Progenitor cell of endocrine pancreas (in vitro differentiated cells): ENCODE measurements at places on chromosomes 4 and X. TPM values are rescaled to one million over a fixed set of nuclear protein-coding genes. Genes with fewer than 3 reads are reported as not detected.
A peak's percentile ranks its signal among the peaks of the same experiment; 100 is the strongest.

STBD1 gene
- 1.9 TPM in 2 replicates for total RNA-seq

ZNF280C gene
- 15.0 and 16.2 TPM in 2 replicates for total RNA-seq

HHIP gene
- total RNA-seq: 0.22 and 0.44 TPM in 2 replicates

HCCS gene
- 19.3 and 20.9 TPM in 2 replicates for total RNA-seq

DNA sequence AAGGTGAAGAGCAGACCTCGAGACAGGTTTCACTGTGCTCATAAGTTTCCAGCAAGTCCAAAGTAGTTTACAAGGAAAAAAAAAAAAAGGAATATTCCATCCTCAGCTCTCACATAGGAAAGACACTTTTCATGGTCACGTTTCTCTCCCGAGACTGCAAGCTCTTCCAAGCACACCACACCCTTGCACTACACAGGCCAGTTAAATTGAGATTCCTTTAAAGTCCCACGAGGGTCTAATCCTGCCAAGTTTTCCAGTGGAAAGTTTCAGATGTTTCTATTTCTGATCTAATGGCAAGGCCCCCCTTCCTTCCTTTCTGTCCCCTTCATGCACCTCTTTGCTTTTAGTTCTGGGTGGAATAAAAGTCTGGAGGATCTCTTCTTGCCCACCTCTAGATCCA is 67.9 kb upstream of the PCDH19 start:
- no peaks in the 10 kb centered on the region for H3K4me1 ChIP-seq
- no peaks in the 10 kb centered on the region for H3K27me3 ChIP-seq
- no peak overlapping the region for H3K27ac ChIP-seq
- DNase-seq: no peak
- H3K36me3 ChIP-seq: no peaks in the 10 kb centered on the region

GRCh38 chr4:69731847-69732246 is 28.6 kb downstream of the SULT1B1 start:
- no peak overlapping the region for H3K27ac ChIP-seq
- no peak for DNase-seq
- peaks cover 7% of the 10 kb centered on the region for H3K4me1 ChIP-seq
- no peaks in the 10 kb centered on the region for H3K27me3 ChIP-seq
- H3K4me3 ChIP-seq: no peak overlapping the region
- no peaks in the 10 kb centered on the region for H3K36me3 ChIP-seq

DNA sequence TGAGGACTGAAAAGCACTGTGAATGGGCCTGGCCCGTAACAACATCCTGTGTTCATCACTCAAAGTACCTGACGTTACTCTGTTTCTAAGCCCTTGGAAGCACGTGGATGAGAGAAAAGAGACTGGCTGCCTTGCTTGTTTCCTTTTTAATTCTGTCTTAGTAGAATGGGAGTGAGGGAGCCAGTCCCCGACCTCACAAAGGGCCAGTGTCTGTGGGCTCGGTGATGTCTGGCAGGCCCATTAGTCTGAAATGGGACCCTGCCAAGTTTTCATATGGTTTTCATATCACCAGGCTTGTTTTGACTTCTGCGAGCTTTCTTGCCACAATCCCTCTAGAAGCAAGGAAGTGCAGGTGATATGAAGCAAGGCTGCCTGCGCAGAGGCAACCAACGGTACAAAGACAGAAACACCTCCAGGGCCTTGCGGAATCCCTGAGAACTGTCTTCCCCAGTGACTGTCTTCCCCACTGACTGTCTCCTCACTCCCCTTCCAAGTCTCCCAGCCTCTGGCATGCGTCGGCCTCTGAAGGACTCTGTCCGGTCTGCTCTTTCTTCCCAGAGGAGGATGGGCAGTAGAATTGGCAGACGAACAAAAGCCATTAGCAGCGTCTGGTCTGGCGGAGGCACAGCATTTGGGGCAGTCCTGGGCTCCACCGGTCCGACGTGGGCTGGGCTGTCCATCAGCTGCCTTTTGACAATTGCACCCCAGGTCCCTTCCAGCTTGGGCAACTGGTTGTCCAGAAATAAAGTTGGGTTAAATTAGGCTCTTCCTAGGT is 20.2 kb upstream of the RASL11B start:
- no peak overlapping the region for H3K4me3 ChIP-seq
- H3K27me3 ChIP-seq: peaks cover 6% of the 10 kb centered on the region
- H3K36me3 ChIP-seq: no peaks in the 10 kb centered on the region
- H3K4me1 ChIP-seq: peaks cover 31% of the 10 kb centered on the region

GRCh38 chrX:386768-387575 is at the start of gene PPP2R3B:
Gene PPP2R3B (minus strand): TSS chrX:386907. CDS start chrX:386691, 216 bp downstream.
- no peaks in the 10 kb centered on the region for H3K36me3 ChIP-seq
- peak within 1 kb of the TSS; percentile 100 for H3K27ac ChIP-seq
- peak within 1 kb of the TSS; percentile 96 for H3K4me3 ChIP-seq
- peaks cover 2% of the 10 kb centered on the region for H3K4me1 ChIP-seq
- no peaks in the 10 kb centered on the region for H3K27me3 ChIP-seq

DNA sequence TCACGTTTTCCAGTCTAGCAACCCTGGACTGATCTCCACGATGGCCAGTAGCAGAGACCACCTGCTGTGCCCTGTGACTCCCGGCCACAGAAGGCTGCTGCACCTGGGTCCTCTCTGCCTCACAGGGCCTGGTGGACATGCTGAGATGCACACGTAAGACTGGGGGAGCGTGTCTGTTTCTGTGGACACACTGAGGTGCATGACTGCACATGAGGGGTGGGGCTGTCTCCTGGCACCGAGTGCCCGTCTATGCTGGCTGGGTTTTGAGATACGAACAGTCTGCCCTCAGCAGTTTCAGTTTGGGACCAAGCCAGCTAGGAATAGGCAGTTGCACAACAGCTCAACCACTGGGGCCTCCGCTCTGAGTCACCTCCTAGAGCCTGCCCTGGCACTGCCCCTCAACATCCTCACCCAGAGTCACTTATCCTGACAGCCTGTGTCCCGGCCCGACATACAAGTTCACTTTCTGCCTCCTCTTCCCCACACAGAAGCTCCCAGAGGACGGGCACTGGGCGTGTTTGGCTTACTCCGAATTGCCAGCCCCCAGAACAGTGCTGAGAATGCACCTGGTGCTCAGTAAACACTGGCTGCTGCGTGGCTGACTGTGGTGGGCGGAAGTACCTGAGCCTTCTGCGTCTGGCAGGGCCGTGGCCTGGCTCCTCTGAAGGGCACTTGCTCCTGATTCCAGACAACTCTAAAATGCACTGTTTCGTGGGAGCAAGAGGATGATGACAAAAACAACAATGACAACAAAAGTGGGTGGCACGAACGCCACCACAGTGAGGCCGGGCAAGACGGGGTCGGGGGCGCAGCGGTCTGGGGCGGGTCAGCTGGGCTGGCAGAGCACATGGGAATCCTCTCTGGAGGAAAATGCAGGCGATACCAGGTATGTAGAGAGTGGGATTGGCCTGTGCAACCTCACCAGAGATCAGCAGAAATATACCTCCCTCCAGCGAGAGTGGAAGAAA is 30.9 kb downstream of the RNF212 start:
- H3K27ac ChIP-seq: no peak overlapping the region
- H3K27me3 ChIP-seq: peaks cover 14% of the 10 kb centered on the region
- DNase-seq: no peak
- H3K4me3 ChIP-seq: no peak overlapping the region
- H3K36me3 ChIP-seq: no peaks in the 10 kb centered on the region

- H3K36me3 ChIP-seq: peaks cover 15% of the 10 kb centered on the region
- DNase-seq: no peak
- H3K27ac ChIP-seq: no peak overlapping the region
- peaks cover 7% of the 10 kb centered on the region for H3K4me1 ChIP-seq
Observed at GRCh38 chr4:39330353-39330752, 35.8 kb downstream of the RFC1 start.
